Activated CD8-positive, alpha-beta memory T cell treated with anti-CD3 and anti-CD28 coated beads for 1 hour (primary cell): ENCODE measurements at places on chromosomes 2 and 18.

GRCh38 chr2:178530625-178531142 lies 50.4 kb downstream of the PLEKHA3 start:
- DNase-seq: no peak

GRCh38 chr2:26326514-26326913 lies 19.4 kb upstream of the SELENOI start:
- no peak for DNase-seq

- DNase-seq: no peak
Measured at GRCh38 chr18:21496277-21496835, 104.1 kb downstream of the ESCO1 start.

GRCh38 chr2:126671488-126671887 lies 15.5 kb downstream of the GYPC start:
- no peak for DNase-seq

DNA sequence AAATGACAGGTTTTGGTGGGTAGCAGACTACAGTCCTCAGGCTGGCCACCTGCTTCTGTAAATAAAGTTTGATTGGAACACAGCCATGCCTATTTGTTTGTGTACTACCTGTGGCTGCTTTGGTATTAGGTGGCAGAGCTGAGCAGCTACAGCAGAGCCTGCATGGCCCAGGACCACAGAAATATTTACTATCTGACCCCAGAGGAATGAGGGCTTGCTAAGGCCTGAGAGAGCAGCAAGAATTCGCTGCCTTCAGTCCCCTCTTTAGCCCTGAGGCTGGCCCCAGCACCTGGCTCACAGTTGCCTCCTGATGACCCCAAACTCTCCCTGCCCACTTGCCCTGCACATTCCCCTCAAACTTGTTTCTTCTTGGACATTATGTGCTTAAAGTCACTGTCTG lies 32.5 kb downstream of the POLR1A start:
- DNase-seq: no peak

DNA sequence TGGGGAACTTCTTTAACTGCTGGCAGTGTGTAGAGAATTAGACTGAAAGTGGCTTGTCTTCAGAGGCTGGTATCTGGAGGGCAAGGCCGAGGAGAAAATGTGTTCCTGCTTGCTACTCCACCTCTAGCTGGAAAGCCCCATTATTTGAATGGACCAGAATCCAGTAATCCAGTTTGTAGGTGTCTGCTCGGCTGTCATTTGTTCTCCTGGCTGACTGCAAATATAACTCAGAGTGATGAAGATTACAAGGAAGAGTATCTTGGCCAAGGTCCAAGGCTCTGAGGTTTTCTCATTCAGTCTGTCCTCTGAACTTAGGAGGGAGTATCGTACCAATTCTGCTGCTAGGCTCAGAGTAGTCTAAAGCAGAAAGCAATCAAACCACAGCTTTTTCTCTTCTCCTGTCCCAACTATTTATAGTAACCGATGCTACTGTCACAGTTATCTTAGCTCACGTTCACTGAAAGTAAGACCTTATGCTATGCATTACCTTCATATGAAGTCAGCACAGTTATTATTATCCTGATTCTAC lies 228.6 kb downstream of the SETBP1 start:
- no peak for DNase-seq

DNA sequence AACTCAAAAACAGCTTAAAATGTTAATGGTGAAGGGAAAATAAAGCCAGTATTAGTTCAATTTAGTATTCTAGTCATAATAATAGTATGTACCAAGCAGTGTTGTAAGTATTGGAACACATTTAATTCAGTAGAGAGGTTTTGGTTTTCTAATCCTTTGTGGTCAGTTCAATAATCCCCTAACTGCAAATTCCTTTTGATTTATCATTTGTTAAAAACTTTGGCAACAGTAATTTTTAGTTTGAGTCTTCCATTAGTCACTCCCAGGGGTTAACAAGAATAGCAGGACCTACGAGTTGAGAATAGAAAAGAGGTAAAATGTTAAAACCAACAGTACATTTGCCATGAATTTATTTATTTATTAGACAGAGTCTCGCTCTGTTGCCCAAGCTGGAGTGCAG lies 10.7 kb downstream of the MRPL44 start:
- DNase-seq: no peak
